ENCODE measurements at places on chromosomes 12 and 14.

- peak; percentile 43 for DNase-seq
Measured at GRCh38 chr14:34199585-34199984, 248.7 kb upstream of the EGLN3 start.

DNA sequence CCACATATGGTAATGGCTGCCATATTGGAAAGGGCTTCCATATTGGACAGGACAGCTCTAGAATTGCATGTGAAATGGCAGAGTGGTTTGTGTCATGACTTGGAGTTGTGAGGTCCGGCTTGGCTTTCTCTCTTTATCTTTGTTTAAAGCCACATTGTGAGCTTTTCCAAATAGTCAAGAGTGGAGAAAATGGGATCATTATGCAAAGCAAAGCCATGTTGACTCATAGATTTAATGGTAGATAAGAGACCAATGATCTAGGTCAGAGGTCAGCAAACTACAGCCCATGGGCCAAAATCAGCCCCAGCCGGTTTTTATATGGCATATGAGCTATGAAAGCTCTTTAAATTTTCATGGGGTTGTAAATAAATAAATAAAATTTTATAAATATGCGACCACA is 449.1 kb downstream of the BCL11B start:
- DNase-seq = no peak

DNA sequence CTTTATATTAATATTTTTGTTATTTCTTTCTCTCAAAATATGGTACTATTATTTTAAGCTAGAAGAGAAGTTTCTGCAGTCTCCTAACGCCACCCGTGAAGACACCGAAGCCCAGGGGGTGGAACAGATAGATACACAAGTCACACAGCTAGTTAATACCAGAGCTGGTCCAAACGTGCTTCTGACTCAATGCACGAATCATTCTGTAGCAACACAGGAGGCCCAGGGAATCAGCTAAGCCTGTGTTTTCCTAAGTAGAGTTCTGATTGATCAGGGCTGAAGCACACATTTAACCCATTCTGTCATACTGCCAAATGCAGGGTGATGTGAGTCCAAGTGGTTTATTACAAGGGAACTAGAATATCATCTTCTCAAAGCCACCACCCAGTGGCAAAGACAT is 116.9 kb upstream of the PWP1 start:
- no peak for DNase-seq

- DNase-seq = peak; percentile 75
Measured at GRCh38 chr14:74362361-74362915, 14.2 kb downstream of the VRTN start.

GRCh38 chr14:20614038-20614840 is 23.1 kb upstream of the RNASE12 start:
- no peak for DNase-seq

DNA sequence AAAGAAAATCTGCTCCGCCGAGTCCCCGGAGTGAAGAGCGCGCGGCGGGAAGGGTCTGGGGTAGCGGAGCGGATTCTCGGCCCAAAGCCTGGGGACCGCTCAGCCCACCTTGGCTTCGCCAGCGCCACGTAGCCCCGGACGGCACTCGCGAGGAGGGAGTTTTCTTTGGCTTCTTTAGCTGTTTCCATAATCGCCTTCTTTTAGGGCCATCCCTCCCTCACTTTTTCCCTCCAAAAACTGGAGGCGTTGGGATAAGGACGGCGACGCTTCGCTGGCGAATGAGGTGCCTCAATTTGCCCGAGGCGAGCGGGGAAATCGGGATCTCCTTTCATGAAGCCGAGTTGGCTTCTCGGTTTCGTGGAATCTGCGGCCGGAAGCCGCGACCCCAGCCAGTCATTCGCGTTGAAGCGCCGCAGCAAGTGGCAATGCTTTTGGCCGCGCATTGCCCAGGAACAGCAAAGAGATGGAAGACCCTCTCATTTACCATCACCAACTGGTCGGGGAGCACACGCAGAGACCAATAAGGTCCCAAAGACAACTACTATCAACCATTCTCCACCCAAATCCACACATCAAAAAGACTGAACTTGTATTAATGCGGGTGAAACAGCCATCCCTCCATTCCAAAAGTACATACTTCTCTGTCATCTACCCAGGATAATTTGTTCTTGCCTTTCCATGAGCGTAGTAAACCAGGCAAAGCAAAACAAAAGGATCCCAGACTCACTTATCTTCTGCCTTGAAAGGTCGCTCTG is 8.4 kb upstream of the SIX1 start:
- peak; percentile 37 for DNase-seq

DNA sequence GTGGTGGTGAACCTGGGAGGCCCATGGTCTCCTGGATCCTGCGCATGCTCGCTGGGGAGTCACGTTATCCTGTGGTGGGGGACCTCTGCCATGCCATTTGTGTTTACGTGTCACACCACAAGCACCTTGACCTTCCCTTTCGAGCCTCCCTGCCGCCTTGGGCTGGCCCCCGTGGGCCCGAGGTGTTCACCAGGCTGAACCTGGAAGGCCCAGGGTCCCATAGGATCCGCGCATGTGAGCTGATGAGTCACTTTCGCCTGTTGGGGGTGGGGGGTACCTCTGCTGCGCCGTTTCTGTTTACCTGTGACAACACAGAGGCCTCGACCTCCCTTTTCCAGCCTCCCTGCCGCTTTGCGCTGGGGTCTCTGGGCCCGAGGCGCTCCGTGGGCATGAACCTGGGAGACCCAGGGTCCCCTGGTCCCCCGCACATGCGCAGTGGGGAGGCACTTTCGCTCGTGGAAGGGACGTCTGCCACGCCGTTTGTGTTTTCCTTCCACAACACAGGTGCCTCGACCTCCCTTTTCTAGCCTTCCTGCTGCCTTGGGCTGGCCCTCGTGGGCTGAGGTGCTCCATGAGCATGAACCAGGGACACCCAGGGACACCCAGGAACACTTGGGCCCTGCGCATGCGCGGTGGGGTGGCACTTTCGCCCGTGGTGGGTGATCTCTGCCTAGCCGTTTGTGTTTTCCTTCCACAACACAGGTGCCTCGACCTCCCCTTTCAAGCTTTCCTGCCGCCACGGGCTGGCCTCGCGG is 334.1 kb downstream of the ALG10 start:
- no peak for DNase-seq

DNA sequence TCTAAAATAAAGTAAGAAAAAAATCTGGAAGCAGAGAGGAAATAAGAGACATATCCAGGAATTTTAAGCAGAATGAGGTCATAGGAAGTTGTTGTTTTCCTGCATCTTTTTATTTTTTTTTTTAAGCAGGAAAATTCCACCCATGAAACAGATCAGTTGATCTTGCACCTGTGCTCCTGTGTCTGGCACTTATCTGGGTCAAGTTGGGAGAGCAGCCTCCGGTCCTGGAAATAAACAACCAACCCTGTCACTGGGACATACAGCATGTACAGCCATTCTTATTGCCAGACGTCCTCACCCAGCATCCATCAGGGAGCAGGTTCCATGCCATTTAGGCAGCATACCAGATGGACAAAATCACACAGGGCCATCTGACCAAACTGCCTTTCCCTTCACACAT is 266.0 kb upstream of the BTG1 start:
- DNase-seq = no peak

All from fibroblast of skin of scalp (primary cell).